ENCODE measurements at places on chromosomes 11 and 22. TPM values are rescaled to one million over a fixed set of nuclear protein-coding genes. Genes with fewer than 3 reads are reported as not detected.

- no peak for DNase-seq
Measured at GRCh38 chr11:126592496-126593410, 237.3 kb downstream of the ST3GAL4 start.

DNA sequence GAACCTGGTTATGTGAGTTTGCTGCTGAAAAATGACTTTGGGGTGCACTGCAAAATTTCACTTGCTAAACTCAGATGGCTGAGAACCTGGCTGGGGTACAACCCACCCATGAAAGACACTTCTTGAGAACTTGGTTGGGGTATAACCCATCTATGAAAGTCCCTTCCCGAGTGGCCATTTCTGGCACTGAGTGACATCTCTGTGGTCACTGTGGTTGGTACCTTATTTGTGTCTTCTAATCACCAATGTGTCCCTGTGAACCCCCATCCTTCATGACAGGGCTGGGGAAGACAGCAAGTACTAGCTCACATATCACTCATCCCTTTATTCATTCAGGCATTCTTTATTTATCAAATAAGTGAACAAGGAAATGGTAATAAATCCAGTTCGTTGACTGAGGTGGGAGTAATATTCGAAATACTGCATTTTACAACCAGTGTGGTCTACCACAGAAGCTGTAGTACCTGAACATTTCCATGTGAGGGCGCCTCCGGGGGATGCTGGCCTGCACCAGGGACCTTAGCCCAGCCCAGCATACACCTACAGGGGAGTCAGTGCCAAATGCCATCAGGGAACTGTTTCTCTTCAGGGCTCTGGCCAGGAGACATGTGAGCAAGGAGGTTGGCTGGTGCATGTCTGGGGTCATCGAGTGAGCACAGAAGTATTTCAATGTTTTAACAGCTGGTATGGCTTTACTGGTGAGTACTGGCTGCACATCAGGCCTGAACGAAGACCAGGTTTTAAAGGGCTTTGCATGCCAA is 122.1 kb downstream of the CSNK2A3 start:
- no peak for DNase-seq

GRCh38 chr11:36093548-36093947 is 149.7 kb downstream of the LDLRAD3 start:
- no peak for DNase-seq

- no peak for DNase-seq
Measured at GRCh38 chr22:42428760-42429159, 3.4 kb downstream of the NFAM1 start.

GRCh38 chr22:22691055-22691454 is 46.6 kb downstream of the GGTLC2 start:
- no peak for DNase-seq

DNA sequence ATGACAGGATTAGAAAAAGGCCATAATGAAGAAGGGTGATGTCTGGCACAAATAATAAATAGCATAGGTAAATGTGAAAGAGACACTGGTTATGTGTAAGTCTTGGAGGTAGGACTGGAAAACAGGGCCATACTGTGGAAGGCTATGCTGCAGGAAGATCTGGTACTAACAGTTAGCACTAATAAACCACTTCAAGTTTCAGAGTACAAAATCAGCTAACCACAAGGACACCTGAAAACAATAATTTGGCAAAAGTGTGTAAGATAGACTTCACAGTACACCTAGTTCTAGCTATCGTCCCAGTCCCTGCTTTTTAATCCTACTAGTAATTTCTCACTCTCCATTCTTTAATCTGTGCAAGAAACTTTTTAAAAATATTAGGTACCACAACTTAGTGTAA is 44.3 kb downstream of the CWF19L2 start:
- no peak for DNase-seq

GRCh38 chr11:64233913-64234586 is at the start of gene VEGFB:
Gene VEGFB, plus strand, starts transcription at chr11:64234584. Its CDS starts 250 bp downstream, at chr11:64234834.
- DNase-seq = no peak

- no peak for DNase-seq
Measured at GRCh38 chr11:30364139-30364836, 41.4 kb downstream of the ARL14EP start.

DNA sequence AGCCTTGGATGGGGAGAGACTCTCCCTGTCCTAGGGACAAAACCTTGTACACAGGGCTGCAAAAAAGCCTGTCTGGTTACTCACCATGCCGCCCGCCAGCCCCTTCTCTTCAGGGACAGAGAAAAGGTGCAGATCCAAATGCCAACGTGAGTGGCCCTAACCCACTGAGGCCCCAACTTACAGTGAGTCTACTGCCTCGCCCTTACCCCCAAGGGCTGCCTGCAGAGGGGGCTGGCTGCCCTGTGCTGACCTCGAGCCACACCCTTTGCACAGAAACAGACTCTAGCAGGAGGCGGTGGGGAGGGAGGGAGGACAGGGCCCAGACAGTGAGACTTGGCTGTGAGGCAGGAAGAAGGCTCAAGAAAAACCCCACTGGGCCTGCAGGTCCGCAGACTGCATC is 13.6 kb upstream of the CHST1 start:
- no peak for DNase-seq

GRCh38 chr22:29071261-29072045 is 1.4 kb upstream of the KREMEN1 start:
- DNase-seq = no peak

GRCh38 chr11:83464160-83464944 is 178.2 kb upstream of the CCDC90B start:
- no peak for DNase-seq

GRCh38 chr11:81135570-81135969 is 1598.1 kb downstream of the FAM181B start:
- no peak for DNase-seq

DNA sequence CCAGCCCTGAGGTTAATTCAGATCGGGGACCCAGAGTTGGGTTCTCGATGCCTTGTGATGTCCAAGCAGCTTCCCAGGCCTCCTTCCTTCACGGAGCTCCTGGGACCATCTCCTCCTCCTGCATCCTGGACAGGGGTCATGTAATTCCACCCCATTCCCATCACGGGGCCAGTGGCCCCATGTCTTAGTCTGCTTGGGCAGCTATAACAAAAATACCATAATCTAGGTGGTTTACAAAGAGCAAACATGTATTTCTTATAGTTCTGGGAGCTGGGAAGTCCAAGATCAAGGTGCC is 41.7 kb upstream of the PRDM11 start:
- DNase-seq = peak; percentile 52

GRCh38 chr22:35900483-35901168 is 128.0 kb downstream of the RBFOX2 start:
- no peak for DNase-seq

GRCh38 chr22:29457730-29458129 is 19.3 kb downstream of the RFPL1 start:
- no peak for DNase-seq

GRCh38 chr11:14334893-14335292 is 24.1 kb downstream of the RRAS2 start:
- DNase-seq = no peak

DNA sequence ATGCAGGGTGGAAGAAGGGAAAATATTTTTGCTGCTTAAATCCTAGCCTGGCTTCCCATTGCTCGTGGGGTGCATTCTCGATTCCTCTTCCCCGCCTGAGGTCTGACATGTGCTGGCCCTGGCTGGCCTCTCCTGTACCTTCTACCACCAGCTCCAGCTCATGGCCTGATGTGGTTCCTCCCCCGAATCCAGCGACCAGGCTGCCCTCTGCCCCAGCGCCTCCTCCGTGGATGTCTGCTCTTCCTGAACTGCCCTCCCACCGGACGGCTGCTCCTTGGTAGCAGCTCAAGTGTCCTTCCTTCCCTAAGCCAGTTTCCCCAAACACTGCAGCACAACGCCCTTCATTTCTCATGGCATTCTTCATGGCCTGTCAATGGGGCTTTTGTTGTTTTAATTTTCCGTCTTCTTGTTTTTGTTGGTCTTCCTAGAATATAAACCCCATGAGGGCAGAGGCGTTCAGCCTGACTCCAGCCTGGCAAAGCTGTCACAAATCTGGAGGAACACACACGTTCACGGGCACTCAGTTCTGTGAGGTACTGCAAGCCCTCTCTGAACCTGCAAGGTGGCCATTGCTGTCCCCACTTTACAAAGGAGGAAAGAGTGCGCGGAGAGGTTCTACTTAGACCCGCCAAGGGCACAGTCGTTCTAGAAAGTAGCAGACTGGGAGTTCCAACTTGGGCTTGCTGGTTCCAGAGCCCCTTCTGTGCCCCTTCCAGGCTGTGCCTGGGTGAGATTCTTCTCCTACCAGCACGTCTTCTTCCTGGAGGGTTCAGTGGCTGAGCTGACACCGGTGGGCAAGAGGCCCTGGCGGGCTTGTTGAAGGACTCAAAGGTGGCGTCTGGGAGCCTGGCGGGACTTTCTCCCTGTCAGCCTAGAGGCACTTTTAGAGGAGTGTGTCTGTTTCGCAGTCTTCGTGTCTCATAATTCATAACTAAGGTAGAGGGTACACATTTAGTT is 953 bp upstream of the LRP5 start:
- DNase-seq = no peak

DNA sequence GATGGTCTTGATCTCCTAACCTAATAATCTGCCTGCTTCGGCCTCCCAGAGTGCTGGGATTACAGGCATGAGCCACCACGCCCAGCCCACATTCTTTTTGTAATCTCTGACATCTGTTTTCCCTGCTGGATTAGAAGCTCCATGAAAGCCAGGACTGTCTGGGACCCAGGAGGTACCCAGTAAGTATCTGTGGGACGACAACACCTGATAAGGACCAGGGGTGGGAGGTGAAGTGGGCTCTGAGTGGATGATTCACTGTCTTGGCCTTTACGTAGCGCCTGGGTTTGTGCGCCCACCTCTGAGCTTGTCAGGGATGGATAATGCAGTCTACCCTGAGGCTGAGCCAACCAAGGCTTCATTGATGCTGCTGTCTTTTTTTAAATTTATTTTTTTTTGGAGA is 118.8 kb downstream of the ABTB2 start:
- no peak for DNase-seq

DNA sequence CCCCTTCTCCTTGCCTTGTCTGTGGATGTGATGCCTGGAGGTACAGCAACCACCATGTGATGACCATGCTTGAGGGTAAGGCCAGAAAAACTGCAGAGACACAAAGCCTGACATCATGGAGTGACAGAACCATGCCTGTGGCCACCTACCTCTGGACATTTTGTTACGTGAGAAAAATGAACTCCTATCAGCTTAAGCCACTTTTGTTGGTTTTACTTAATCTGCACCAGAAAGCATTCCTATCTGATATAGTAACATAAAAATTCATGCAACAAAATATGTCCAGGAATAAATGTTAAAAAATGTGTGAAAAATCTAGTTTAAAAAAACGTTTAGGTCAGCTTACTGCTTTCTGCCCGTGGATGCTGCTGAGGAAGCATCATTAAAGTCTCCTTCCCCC is 42.6 kb upstream of the P4HA3 start:
- no peak for DNase-seq

DNA sequence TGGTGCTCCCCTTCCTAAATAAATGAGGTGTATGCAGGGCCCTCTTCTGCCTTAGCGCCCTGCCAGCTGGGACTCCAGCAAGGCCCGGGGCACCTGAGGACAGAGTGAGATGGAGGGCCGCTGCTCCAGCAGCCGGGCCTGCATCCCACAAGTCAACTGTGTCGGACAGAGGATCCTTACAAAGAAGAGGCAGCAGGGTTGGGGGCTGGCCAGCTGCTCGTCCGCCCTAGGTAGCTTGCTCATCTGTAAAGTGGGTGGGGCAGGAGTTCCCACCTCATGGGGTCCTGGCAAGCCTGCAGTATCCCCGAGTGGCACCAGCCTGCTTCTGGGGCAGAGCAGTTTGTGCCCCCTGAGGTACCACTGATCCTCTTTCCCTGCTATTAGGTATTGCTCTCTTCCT is 7.6 kb downstream of the TMEM121B start:
- no peak for DNase-seq

GRCh38 chr11:5684036-5684645 is 733 bp downstream of the TRIM5 start:
- no peak for DNase-seq

DNA sequence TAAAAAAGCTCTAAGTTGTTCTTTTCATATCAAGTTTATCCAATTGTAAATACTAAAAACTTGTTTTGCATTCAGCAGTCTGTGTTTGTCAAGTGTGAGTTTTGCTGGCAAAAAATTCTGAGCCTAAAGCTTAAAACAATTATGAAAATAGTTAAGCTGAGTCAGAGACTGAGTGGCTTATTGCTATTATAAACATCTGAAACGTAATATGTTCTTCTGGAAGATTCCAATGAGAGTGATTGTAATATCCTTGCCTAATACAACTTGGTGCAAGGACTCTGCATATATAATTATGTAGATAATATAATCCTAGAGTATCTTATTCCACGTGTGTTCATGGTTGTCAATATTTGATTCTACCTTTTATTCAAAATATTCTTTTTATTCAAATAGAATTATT is 14.1 kb upstream of the NUP50 start:
- DNase-seq = no peak

GRCh38 chr11:128741916-128742315 is 48.0 kb downstream of the FLI1 start:
- no peak for DNase-seq

GRCh38 chr22:17380359-17381087 is 11.3 kb downstream of the CECR2 start:
- no peak for DNase-seq

DNA sequence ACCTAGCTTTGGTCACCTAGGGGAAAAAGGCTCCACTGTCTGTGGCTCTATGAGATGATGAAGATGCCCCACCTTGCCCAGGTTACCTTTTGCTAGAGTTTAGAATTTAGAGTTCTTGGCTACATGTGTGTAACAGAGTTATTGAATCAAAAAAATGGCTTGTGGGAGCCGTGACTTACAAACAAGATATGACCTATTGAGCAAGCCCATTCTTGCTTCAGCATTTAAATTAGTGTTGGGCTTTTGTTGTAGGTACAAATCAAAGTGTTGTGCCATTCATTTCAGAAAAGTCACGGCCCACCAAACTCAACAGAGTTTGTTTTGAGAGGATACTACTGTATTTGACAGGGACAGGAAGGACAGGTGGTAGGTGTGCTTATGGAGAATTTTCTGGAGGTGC is 768.8 kb downstream of the NTM start:
- DNase-seq = no peak

GRCh38 chr11:113895367-113896155 is 9.0 kb upstream of the HTR3B start:
- DNase-seq = no peak

DNA sequence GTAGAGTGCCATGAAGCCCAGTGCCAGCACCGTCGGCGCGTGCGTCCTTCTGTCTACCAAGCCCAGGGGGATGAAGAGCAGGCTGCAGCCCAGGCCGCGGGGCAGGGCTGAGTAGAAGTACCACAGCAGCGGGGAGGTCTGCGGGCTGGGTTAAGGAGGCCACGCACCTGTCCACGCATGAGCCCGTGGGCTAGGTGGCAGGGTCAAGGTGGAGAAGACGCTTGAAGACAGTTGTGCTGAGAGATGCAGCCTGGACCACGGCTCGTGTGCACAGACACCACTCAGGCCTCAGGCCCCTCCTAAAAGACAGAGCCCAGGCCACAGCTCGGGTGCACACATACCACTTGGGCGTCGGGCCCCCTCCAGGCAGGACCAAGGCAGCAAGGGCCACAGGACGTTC is 10.4 kb downstream of the ALG12 start:
- no peak for DNase-seq

The APOA5 gene
- total RNA-seq = not detected

The RIMBP3C gene
- 0.04 TPM for total RNA-seq

The OR51B4 gene
- not detected for total RNA-seq

The YAP1 gene
- 85.0 TPM for total RNA-seq

The OR4A47 gene
- not detected for total RNA-seq

The KLHDC7B gene
- total RNA-seq = not detected

The TPBGL gene
- 0.12 TPM for total RNA-seq

The KRTAP5-9 gene
- total RNA-seq = not detected

The CBX7 gene
- total RNA-seq = 111 TPM

The SHANK2 gene
- total RNA-seq = 0.35 TPM

The C11orf87 gene
- total RNA-seq = not detected

The FAM111B gene
- 0.20 TPM for total RNA-seq

The MYRF gene
- 7.0 TPM for total RNA-seq

The NRGN gene
- total RNA-seq = 2.8 TPM

The BATF2 gene
- 1.6 TPM for total RNA-seq

The MRGPRX2 gene
- not detected for total RNA-seq

Data from right atrium auricular region (tissue), 2 donors.